Fibroblast of the aortic adventitia (primary cell): ENCODE measurements at places on chromosomes 7 and 10. TPM values are rescaled to one million over a fixed set of nuclear protein-coding genes. Genes with fewer than 3 reads are reported as not detected.

GRCh38 chr7:159249671-159250070 is 105.0 kb upstream of the VIPR2 start:
- DNase-seq, result no peak

GRCh38 chr7:117134889-117135552 is 181.7 kb downstream of the ST7 start:
- no peak for DNase-seq

DNA sequence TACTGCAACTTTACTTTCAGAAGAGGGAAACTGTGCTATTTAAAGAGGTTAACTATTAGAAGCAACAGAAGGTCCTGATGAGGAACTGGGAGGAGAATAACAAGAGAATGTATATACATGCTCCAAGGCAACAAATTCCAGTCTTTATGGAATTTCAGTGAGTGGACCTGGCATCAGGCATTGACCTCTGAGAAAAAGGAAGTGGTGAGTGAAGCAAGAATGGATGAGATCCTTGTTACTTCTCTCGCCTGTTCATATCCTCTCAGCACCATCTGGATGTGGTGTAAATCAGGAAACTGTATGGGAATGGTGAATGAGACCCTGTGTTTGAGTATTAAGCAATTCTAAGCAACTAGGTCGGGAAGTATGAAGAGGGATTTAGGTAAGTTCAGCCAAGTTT is 30.3 kb upstream of the KBTBD2 start:
- peak; percentile 31 for DNase-seq

DNA sequence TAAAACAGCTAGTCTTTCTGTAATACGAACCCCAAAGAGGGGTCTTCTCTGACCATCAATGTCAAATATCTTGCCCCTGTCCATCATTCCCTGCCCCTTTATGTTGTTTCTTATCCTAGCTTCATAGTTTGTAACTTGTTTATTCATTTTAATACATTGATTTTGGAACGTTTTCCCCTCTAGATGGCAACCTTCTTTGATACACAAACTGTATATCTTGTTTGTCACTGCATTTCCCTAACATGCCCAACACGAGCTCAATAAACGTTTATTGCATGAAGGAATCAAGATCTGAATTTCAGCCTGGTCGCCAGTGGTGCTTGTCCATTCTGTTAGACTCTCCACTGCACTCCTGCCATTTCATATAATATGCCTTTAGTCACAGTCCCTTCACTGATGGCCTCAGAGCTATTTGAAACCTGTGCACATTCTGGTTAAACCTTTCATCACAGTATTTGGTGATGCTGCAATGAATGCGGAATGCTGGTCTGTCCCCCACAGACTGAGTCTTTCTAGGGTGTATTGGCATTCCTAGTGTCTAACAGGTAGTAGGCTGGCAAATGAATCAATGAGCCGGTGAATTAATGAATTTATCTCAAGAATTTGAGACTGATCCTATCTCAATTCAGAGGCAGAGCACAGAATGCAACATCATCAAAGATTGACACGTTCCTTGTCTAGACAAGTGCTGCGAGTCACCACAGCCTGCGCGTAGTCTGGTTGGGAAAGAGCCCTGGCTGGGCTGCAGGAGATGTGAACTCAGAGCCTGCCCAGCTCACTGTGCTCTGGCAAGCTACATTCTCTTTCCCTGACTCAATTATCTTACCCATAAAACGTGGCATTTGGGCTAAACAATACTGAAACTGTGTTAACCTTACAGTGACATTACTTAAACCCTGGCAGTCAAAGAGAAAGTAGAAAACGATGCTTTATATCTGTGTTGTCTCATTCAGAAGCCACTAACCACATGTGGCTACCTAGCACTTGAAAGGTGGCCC is 55.2 kb upstream of the FRMD4A start:
- peak; percentile 78 for DNase-seq

GRCh38 chr7:151608031-151608551 is 88.4 kb upstream of the RHEB start:
- no peak for DNase-seq

- no peak for DNase-seq
Observed at GRCh38 chr7:42222891-42223290, 14.1 kb downstream of the GLI3 start.

The RAMP3 gene
- not detected in 2 replicates for total RNA-seq

The CNPY4 gene
- total RNA-seq, result 25.4 and 54.5 TPM in 2 replicates
